Activated CD4-positive, alpha-beta T cell treated with anti-CD3 and anti-CD28 coated beads, Interleukin-2, amount 10 ng/mL, durations not matched to agents 24 days and 14 days (primary cell): ENCODE measurements at places on chromosomes 2 and 18. TPM values are rescaled to one million over a fixed set of nuclear protein-coding genes. Genes with fewer than 3 reads are reported as not detected.

Gene UGT1A9
- total RNA-seq = not detected in 2 replicates

Gene TLX2
- total RNA-seq = 0.54 and 0.70 TPM in 2 replicates

Gene CENPA
- 21.8 and 23.6 TPM in 2 replicates for total RNA-seq

Gene KCNK3
- total RNA-seq = not detected in 2 replicates
